Naive B cell (primary cell): ENCODE measurements at places on chromosomes 7 and 10.
A peak's percentile ranks its signal among the peaks of the same experiment; 100 is the strongest.

DNA sequence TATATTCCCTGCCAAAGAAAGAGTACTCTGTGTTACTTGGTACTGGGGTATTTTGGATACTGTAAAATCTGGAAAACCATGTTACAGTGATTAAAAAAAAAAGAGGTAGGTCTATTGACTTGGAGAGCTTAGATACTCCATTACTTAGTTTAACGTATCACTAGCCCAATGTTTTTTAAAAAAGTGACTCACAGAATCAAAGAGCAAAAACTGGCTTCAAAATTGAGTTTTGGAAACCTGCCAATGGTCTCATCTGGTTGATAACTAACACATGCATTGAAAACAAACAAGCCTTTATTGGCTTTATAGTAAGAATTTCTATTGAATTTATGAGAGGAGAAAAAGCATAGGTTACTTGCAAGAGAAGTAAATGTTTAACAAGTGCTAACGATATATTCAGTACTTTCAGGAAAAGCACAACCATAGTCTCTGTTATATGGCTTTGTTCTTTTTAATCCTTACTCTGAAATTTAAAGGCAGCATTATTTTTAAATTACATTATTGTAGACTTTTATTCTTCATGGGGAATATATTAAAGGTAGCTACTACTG, 563.3 kb upstream of the SORCS1 start:
- H3K4me1 ChIP-seq = no peaks in the 10 kb centered on the region
- DNase-seq = no peak
- no peak overlapping the region for H3K27ac ChIP-seq

DNA sequence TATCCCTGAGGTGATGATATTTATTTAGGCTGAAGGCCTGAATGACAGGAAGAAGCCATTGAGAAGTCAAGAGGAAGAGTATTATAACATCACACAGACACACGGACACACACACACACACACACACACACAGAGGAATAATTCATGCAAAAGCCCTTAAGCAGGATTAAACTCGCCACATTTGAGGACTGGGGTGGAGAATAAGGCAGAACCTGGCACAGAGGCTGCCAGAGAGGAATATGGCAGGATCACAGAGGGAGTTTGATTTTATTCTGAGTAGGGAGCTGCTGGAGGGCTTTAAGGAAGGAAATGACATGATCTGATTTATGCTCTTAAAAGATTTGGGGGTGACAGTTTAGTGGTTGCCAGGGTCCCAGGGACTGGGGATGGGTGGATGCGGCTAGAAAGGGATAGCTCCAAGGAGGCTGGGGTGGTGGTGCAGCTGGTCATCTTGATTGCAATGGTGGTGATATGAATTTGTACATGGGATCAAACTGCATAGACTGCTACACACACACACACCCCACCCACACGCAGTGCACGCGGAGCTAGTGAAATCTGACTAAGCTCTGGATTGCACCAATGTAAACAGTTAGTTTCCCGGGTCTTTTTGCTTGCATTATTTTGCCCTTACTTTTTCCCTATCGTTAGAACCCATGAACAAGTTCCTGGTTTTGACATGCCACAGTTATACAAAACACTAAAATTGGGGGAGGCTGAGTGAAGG, 11.2 kb downstream of the SMURF1 start:
- peak overlapping the region; percentile 48 for H3K27ac ChIP-seq
- H3K4me1 ChIP-seq = peaks cover 70% of the 10 kb centered on the region
- no peaks in the 10 kb centered on the region for H3K27me3 ChIP-seq
- no peak for DNase-seq

DNA sequence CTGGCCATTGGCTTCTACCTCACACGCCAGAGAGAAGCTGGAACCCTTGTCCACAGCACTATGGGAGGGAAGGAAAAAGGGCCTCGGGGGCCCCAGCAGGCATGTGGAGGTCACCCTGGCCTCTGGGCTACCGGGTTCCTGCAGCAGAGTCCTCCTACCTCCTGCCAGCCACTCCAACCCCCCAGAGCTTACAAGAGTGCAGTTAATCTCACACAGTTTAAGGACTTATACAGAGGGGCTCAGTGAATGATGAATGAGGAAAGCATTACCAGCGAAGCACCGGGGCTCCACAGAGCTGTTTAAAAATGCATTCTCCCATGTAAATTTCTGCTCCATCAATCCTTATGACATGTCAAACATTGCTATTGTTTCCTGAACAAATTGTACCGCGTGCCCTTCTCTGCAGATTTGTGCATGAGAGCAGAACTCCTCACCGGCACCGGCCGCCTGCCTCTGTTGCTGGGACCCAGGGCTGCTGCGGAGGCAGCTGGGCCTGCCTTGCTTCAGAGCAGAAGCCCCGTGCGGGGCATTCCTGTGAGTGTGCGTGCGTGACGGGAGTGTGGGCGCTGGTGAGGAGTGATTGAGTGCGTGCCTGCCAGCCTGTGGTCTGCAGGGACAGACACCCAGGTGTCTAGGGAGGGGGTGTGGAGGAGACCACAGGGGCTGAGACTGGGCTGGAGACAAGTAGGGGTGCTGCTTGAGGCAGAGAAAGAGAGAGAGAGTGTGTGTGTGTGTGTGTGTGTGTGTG, 52.8 kb downstream of the C10orf105 start:
- peak overlapping the region; percentile 20 for H3K4me3 ChIP-seq
- H3K27ac ChIP-seq = peak overlapping the region; percentile 81
- H3K4me1 ChIP-seq = peaks cover 32% of the 10 kb centered on the region
- DNase-seq = peak; percentile 14
- H3K27me3 ChIP-seq = peaks cover 5% of the 10 kb centered on the region

- H3K4me1 ChIP-seq = peaks cover 70% of the 10 kb centered on the region
- H3K4me3 ChIP-seq = no peak overlapping the region
- no peak for DNase-seq
- H3K27me3 ChIP-seq = no peaks in the 10 kb centered on the region
- H3K27ac ChIP-seq = peak overlapping the region; percentile 76
Measured at GRCh38 chr7:101936611-101937231, 119.3 kb downstream of the CUX1 start.

DNA sequence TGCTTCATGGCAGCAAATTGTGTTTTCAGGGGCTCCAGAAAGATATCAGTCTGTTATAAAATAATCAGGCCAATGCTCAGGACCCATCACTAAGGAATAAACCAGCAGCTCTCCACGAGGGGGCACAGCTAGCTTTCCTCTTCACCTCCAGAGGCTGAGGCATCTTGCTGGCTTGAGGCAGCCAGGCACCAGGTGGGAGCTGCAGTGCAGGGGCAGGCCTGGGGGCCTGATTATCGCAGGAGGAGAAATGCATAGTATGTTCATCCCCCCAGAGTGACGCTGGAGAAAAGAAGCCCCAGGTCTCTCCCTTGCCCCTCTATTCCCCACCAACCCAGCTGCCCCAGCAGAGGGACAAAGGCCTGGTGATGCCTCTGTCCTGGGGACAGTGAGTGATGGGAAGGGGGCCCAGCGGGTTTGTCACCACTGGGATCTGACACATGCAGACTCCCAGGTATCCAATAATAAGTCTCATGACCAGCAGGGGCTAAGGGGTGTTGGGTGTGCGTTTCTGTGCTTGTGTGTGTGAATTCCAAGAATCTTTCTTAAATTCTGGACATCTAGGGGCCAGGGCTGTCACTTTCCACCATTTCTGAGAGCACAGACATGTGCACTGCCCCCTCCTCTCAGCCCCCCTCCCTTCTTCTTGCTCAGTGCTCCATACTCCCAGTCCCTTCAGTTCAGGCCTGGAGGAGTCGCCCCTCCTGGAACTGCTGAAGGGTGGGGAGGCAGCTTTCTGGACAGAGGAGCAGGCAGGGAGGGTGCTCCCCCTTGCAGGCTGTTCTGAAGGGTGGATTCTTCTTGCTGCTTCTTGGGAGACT, 128.1 kb upstream of the FAM20C start:
- no peak overlapping the region for H3K27ac ChIP-seq
- peaks cover 6% of the 10 kb centered on the region for H3K4me1 ChIP-seq
- no peaks in the 10 kb centered on the region for H3K27me3 ChIP-seq

GRCh38 chr7:113677811-113678210, 241.0 kb downstream of the PPP1R3A start:
- no peaks in the 10 kb centered on the region for H3K27me3 ChIP-seq
- H3K4me1 ChIP-seq = no peaks in the 10 kb centered on the region
- H3K36me3 ChIP-seq = no peaks in the 10 kb centered on the region
- DNase-seq = no peak
- no peak overlapping the region for H3K27ac ChIP-seq

DNA sequence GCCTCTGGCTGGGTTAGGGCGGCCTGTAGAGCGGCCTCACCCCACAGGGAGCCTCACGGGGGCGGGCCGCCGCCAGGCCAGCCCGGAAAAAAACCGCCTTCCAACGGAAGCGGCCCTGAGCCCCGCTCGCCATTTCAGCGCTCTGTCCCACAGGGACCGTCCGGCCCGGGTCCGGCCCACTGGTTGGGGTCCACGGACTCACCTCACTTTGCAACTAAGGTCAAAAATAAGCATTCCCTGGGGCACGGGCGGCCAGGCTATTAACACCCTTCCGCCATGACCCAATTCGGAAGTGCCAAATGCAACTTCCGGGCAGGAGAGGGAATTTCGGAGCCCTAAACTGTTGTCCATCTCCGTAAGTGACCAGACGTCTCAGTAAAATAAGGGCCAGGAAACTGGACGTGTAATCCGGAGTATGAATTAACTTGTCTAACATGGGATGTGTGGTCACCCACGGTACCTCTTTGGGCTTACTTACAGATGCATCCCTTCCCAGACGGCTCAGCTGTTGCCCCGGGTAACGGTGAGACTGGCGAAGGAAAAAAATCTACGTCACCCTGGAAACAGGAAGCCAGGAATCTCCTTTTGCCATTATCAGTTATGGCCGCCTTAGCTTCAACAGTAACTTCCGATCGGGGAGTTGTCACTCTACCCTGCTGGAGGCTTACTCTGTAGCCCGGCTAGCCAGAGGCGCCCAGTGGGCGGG, at the start of gene BBIP1:
Gene BBIP1 (minus strand): TSS at position 538 of the 706 bp plus-strand sequence. CDS start 1,023 bp downstream, outside the sequence.
- no peaks in the 10 kb centered on the region for H3K36me3 ChIP-seq
- DNase-seq = no peak
- H3K4me3 ChIP-seq = peak within 1 kb of the TSS; percentile 99
- peak within 1 kb of the TSS; percentile 100 for H3K27ac ChIP-seq
- peaks cover 21% of the 10 kb centered on the region for H3K4me1 ChIP-seq

- peaks cover 3% of the 10 kb centered on the region for H3K4me1 ChIP-seq
- DNase-seq = no peak
- no peaks in the 10 kb centered on the region for H3K36me3 ChIP-seq
- H3K27ac ChIP-seq = no peak overlapping the region
- no peak overlapping the region for H3K4me3 ChIP-seq
Measured at GRCh38 chr7:74334030-74334429, 44.8 kb downstream of the CLIP2 start.

- H3K4me3 ChIP-seq = no peak overlapping the region
- no peaks in the 10 kb centered on the region for H3K27me3 ChIP-seq
- no peaks in the 10 kb centered on the region for H3K36me3 ChIP-seq
Measured at GRCh38 chr10:60340973-60341372, 48.7 kb downstream of the ANK3 start.

GRCh38 chr7:2510130-2510776, 9.3 kb upstream of the LFNG start:
- H3K27ac ChIP-seq = peak overlapping the region; percentile 100
- no peaks in the 10 kb centered on the region for H3K36me3 ChIP-seq
- peaks cover 53% of the 10 kb centered on the region for H3K4me1 ChIP-seq
- no peaks in the 10 kb centered on the region for H3K27me3 ChIP-seq
- DNase-seq = no peak
- H3K4me3 ChIP-seq = peak overlapping the region; percentile 90

DNA sequence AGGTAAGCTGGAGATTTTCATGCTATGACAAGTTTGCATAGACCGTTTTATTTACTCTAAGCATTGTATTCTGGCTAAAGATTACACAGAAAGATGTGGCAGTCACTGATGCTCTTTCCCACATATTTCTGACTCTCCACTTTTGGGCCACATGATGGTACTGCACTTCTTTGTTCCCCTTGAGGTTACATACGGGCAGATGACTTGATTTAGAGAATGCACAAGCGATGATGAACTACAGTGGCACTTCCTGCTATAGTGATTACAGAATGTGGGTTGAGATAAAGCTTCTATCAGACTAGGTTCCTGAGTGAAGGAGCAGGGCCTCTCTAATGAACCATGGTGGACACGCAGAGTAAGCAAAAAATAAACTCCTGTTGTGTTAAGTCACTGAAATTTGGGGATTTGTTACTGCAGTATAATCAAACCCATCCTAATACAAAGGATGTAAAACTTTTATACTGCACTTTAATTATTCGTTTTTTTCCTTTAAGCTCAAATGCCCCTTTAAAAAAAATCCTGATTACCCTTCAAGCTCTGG, 177.9 kb downstream of the TAX1BP1 start:
- no peak overlapping the region for H3K4me3 ChIP-seq
- peaks cover 33% of the 10 kb centered on the region for H3K4me1 ChIP-seq
- H3K36me3 ChIP-seq = no peaks in the 10 kb centered on the region
- no peaks in the 10 kb centered on the region for H3K27me3 ChIP-seq

DNA sequence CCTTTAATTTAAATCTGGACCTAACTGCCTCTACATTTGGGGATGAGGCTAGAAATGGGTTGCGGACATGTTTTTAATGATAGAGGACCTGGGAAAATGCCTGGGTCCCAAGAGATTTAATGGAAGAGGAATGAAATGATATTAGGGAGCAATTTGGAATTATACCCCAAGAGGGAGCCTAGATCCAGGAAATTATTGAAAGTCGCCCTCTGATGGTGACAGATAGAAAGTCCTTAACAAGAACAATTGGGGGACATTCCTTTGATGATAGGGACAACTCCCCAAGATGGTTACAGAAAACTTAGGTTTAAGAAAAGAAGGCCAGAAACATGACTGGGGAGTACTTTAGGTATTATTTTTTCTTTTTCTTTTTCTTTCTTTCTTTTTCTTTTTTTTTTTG, 9.5 kb upstream of the TSGA13 start:
- H3K4me3 ChIP-seq = no peak overlapping the region
- H3K4me1 ChIP-seq = no peaks in the 10 kb centered on the region
- peaks cover 8% of the 10 kb centered on the region for H3K36me3 ChIP-seq
- H3K27me3 ChIP-seq = peaks cover 8% of the 10 kb centered on the region
- no peak for DNase-seq

GRCh38 chr10:47452495-47453140, 31.3 kb downstream of the ANXA8 start:
- peaks cover 5% of the 10 kb centered on the region for H3K27me3 ChIP-seq
- H3K27ac ChIP-seq = no peak overlapping the region
- H3K36me3 ChIP-seq = no peaks in the 10 kb centered on the region
- peaks cover 16% of the 10 kb centered on the region for H3K4me1 ChIP-seq

GRCh38 chr10:95279042-95279820, 11.6 kb downstream of the PDLIM1 start:
- H3K27me3 ChIP-seq = no peaks in the 10 kb centered on the region
- peak overlapping the region; percentile 15 for H3K27ac ChIP-seq
- DNase-seq = no peak
- no peaks in the 10 kb centered on the region for H3K36me3 ChIP-seq
- H3K4me3 ChIP-seq = no peak overlapping the region
- H3K4me1 ChIP-seq = peaks cover 88% of the 10 kb centered on the region
